Epithelial cell of proximal tubule (primary cell): ENCODE measurements at places on chromosomes 3 and 15. TPM values are rescaled to one million over a fixed set of nuclear protein-coding genes. Genes with fewer than 3 reads are reported as not detected.

DNA sequence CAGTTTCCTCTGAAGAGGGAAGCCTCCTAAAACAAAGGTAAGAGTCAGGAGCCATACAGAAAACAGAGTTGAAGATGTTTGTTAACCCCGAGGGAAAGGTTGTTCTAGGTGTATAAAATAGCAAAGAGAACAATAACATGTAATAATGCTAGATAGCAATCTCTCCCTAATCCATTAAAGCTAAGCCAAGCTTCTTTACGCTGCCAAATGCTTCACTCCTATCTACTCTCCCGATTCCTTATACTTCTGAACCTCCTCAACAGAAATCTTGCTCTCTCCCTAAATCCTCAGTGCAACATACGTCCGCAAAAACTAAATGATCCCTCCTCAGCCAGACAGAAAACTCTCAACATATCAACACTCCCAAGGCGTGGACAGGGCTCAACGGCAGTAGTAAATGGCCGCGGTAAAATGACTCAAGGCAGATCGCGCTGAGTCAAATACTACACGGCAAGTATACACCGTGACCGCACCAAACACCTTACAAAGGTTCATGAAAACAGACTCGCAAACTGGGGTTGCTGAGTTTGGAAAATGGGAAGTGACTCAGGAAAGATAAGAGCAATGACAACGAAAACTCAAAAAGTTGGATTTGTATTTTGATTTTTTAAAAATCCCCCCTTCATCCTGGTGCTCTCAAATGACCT is 682 bp downstream of the CLDND1 start:
- DNase-seq: no peak

DNA sequence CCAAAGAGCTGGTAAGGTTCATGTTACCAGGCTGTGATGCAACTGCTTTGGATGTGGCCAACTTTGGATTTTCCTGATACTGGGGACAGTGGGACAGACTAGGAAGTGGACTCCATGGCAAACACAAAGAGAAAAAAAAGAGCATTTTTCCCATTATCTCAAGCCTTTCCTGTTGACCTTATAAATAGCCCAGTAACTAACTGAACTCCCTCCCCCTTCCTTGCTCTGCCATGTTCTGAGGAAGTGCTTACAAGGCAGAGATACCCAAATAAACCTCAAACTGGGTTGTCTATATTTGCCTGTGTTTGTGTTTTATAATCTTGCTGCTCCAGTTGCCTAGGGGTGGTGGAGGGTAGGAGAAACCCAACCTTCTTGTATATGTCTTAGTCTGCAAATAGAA is 27.3 kb upstream of the SLC9A9 start:
- no peak for DNase-seq

GRCh38 chr3:183158113-183158512 is 4.4 kb downstream of the LAMP3 start:
- DNase-seq: no peak

CCDC39 gene
- not detected in 2 replicates for total RNA-seq

LIPC gene
- total RNA-seq: 1.1 and 12.9 TPM in 2 replicates

PRSS50 gene
- not detected in 2 replicates for total RNA-seq
